Activated naive CD4-positive, alpha-beta T cell treated with anti-CD3 and anti-CD28 coated beads, Interleukin-2, amount 50 U/mL, for 72 hours (primary cell): ENCODE measurements at places on chromosomes 2 and 18. TPM values are rescaled to one million over a fixed set of nuclear protein-coding genes. Genes with fewer than 3 reads are reported as not detected.

- DNase-seq, result no peak
Measured at GRCh38 chr2:201415149-201415548, 36.1 kb downstream of the TRAK2 start.

DNA sequence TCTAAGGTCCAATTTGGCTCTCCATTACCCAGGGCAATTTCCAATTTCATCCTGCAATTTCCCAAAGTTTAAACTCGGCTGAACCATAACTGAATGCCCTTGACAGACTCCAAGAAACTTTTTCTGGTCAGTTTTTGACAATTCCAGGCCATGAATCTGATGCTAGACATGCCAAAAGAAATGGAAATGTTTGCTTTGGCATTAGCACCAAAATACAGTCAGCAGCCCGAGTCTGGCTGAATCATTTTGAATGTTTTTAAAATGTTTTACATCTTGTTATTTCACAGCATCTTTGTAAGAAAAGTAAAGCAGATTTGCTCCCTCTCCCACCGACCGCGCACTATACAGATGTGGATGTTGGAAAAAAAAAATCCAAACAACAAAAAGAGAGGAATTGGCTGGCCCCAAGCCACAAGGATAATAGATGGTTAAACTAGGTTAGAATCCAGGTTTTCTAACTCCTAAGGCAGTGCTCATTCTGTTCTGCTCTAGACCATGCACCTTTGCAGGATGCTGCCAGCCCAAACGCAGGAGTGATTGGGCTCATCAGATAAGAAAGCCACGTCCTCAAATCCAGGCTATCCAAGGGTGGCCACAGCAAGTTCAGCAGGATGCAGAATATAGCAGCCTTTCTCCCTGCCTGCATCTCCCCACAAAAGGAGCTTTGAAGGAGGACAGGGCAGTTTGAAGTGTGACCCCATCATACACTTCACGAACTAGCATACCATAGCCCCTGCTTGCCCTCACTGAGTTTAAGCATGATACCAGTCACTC is 167.5 kb downstream of the ALK start:
- DNase-seq, result no peak

DNA sequence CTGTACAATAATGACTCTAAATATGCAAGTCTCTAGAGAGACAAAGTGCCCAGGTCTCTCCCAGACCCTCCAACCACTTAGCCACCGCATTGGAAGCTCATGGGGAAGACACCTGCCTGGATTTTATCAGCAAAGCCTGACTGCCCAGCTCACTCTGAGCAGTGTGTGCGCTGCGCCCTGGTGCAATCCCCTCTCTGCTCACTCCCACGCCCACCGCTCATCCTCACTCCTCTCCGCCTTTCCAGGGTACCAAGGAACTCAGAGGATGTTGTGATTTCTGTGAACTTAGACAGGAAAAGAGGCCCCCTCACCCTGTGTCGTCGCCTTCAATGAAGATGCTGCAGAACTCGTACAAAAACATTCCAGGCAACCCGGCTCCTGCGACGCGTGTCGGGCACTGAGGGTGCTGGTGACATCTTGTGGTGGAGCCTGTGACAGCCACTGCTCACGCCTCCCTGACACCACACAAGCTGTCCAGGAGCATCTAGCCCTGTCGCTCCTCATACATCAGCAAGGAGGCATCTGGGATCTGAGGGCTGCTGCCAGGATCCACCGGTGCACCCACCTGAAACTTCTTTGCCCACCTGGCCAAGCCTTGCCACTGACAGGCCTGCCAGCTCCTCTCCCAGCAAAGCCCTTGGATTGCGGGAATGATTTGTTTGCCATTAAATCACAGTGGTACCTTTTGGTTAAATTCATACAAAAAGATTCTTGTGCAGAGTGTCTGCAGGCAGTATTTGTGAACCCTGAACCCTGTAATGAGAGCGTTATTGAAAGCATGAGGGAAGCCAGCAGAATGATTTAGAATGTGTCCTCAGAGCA is 220.4 kb downstream of the ZNF516 start:
- DNase-seq, result no peak

DNA sequence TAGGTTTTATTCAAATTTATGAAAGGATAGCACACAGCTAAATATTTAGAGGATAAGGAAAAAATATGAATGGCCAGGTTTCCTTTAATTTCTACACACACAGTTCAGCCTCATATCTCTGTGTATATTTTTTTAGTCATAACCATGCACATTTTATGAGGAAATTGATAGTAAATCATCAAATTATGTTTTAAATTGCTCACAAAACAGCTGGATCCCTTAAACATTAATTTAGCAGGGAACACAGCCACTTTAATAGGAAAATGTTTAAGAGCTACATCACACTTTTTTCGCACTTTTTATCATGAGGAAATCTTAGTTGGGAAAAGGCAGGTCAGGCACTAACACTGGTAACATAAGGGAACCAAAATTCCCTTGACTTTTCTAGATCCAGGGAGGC is 65.4 kb downstream of the PDE1A start:
- DNase-seq, result no peak

DNA sequence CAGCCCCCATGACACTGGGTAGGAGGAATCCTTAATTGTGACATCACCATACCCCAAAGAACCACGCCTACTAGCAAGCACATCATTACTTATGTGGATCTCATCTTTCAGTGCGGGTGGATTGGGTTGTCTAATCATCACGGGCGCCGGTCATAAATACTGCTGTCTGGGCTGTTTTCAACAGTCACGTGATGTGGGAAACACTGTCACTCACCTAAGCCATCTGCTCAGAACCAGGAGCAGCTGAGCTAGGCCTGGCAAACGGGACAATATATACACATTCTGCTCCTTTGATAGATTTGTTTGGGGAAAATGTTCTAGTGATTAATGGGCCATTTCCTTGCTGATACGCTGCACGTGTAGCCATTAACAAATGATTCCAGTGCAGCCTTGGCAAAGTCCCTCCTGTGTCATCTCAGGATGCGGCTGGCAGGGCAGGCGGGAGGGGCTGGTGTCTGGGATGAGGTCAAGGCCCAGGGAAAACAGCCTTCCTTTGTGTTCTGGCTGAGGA is 145.9 kb upstream of the COPS8 start:
- no peak for DNase-seq

Gene TGFA
- 1.8 TPM for total RNA-seq
